ENCODE measurements at places on chromosomes 13 and 19. TPM values are rescaled to one million over a fixed set of nuclear protein-coding genes. Genes with fewer than 3 reads are reported as not detected.

DNA sequence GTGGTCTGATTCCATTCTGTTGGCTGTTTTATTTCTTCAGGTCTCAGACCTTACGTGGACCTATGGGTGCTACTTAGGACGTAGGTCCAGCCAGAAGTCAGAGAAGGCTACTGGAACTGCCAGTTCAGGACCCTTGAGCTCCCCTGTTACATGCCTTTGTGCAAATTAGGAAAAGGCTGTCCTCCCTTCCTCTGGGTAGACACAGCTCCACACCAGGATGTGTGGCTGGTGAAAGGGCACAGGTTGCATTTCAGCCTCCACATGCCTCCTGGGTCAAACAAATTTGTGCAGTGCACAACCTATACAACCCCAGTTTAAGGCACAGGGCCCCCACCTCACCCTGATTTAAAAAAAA is 43.9 kb upstream of the MAP3K10 start:
- DNase-seq = no peak

DNA sequence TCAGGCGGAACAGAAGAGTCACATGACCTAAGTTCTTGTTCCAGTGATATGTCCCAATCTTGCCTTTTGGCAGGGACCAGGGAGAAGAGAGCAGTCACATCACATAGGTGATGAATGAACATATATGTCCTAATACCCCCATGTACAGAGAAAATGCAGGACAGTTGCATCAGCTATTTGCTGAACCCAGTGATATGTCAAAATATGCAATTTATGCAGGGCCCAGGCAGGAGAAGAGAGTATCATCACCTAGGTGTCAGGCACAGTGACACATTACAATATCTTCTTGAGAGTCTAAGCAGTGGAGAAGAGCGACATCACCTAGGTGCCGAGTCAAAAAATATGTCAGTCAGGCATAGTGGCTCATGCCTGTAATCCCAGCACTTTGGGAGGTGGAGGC is 139.9 kb downstream of the ZNF675 start:
- no peak for DNase-seq

DNA sequence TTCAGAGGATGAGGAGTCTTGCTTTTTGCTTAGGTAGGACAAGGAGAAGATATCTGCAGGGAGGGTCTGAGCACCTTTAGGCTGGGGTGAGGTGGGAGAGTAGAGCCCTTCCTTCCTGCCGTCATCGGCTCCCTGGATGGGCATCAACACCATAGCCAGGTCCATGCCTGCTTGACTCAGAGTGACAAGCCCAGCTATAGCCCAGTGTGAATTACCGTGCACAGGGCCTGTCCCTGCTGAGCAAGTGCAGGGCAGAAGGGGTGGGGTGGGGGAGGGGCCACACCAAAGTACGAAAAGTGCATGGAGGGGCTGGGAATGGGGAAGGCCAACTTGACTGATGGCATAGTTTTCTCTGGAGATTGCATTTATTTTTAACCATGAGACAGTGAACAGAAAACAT is 30.3 kb upstream of the RNF113B start:
- DNase-seq = no peak

- DNase-seq = no peak
Measured at GRCh38 chr19:3440082-3440481, 40.2 kb downstream of the SMIM24 start.

GRCh38 chr19:47614559-47614958 is 5.6 kb downstream of the BICRA start:
- no peak for DNase-seq

- DNase-seq = peak; percentile 13
Measured at GRCh38 chr13:103140001-103140671, 73.9 kb upstream of the SLC10A2 start.

DNA sequence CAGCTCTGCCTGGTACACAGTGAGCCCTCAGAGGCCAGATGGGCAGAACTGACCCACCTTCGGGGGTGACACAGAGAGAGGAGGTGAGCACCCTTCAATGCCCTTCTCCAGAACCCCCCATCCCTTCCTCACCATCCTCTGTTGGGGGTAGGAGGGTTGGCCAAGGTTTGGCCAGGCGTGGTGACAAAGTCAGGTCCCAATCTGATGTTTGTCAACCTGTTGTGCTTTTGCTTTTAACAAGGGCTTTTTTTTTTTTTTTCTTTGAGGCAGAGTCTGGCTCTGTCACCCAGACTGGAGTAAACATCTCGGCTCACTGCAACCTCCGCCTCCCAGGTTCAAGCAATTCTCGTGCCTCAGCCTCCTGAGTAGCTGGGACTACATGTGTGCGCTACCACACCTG is 7.3 kb downstream of the PTGIR start:
- DNase-seq = no peak

ZNF221 gene
- total RNA-seq = 2.8 TPM

DNA sequence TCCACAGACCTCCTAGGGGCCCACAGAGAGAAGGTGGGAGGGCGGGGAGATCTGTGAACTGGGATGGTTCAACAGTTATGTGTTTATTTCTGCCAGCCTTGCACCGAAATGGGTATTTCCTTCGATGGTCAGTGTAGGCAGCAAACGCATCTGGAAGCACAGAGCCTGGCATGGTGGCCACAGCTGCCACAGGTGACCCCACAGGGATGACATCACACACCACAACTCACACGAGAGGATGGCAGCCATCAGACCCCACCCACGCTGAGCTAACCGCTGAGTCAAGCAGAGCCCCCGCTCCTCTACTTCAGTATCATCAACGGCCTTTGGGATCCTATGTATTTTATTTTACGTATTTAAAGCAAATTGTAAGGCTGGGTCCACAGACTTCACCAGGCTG is 37.4 kb downstream of the NAXD start:
- DNase-seq = no peak

INTS6 gene
- total RNA-seq = 33.2 TPM

Measured in Panc1 (cell line).